Fibroblast of mammary gland (primary cell): ENCODE measurements at places on chromosomes 7 and 10.

GRCh38 chr10:126072622-126073021, 176.3 kb downstream of the FANK1 start:
- no peak for DNase-seq

- peak; percentile 95 for DNase-seq
Measured at GRCh38 chr10:19719284-19719683, 96.9 kb upstream of the PLXDC2 start.

DNA sequence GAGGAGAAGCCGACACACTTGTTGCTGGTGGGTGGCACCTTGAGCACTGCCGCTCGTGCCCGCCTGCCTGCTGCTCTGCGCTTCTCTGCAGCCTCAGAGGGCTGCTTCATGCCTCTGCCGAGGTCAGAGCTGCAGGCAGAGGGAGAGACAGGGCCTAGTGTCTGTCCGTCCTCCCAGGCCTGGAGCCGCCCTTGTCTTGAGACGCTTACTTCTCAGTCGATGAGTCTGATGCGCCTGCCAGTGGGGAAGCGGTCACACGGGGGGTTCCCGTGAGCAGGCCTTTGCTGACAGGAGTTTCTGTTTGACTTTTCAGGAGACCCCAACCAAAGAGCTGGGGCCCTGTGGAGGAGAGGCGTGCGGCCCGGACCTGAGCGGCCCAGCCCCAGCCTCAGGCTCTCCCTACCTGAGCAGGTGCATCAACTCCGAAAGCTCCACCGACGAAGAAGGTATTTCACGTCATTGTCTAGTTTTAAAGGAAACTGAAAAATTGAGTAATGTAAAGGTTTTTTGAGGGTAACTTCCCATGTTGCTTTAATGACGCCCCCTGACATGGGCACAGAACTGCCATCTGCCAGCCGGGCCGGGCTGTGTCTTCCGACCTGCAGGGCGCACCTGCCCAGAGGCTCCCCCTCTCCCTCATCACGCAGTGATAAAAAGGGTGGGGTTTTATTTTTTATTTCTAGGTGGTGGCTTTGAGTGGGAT, 7.8 kb upstream of the BHLHA15 start:
- DNase-seq, result no peak

GRCh38 chr10:119521443-119522204, 20.9 kb downstream of the RGS10 start:
- peak; percentile 85 for DNase-seq

GRCh38 chr10:29713450-29713849, 78.7 kb upstream of the SVIL start:
- DNase-seq, result no peak
